Kidney (tissue), 22 donors: ENCODE measurements at places on chromosomes 7 and 10. TPM values are rescaled to one million over a fixed set of nuclear protein-coding genes. Genes with fewer than 3 reads are reported as not detected.

DNA sequence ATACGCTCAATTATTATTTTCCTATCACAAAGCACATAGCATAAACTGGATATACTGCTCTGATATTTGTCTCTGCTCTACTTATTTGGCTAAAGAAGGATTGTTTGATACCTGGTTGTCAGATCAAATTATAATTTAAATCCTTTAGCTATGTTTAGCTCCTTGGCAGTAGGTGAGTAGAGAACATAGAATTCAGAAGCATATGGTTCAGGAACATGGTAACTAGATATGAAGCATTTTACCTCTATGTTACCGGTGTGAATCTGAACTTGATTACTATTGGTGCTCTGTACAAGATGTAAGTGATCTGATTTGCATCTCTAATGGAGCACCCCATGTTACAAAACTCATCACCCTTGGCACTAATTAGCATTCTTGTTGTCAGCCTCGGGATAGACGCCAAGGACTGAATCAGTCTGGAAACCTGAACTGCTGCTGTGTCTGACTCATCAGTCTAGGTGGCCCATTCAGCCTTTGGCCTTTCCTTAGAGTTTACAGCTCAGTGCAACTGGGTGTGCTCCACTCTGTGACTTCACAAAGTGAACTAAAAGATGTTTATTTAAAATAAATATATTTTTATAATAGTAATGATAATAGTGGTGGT, 12.3 kb upstream of the MYPN start:
- H3K27me3 ChIP-seq = no peaks in the 10 kb centered on the region
- H3K4me1 ChIP-seq = no peaks in the 10 kb centered on the region
- H3K4me3 ChIP-seq = no peak overlapping the region

The NUTM2D gene
- total RNA-seq = 9.0 TPM

GRCh38 chr7:99500637-99501009, 542 bp upstream of the ZNF394 start:
- no peak overlapping the region for H3K27ac ChIP-seq
- H3K27me3 ChIP-seq = no peaks in the 10 kb centered on the region
- H3K4me1 ChIP-seq = peaks cover 19% of the 10 kb centered on the region
- H3K36me3 ChIP-seq = no peaks in the 10 kb centered on the region
- H3K4me3 ChIP-seq = peak overlapping the region; percentile 82

The FAM185A gene
- total RNA-seq = 10.4 TPM

The TMEM273 gene
- 16.8 TPM for total RNA-seq

GRCh38 chr10:24947304-24948097, 4.9 kb downstream of the PRTFDC1 start:
- no peak overlapping the region for H3K27ac ChIP-seq
- H3K27me3 ChIP-seq = no peaks in the 10 kb centered on the region
- no peaks in the 10 kb centered on the region for H3K4me1 ChIP-seq
- H3K36me3 ChIP-seq = no peaks in the 10 kb centered on the region
- H3K4me3 ChIP-seq = no peak overlapping the region

GRCh38 chr10:76160446-76161300, 729.2 kb downstream of the LRMDA start:
- no peak overlapping the region for H3K4me3 ChIP-seq
- H3K36me3 ChIP-seq = no peaks in the 10 kb centered on the region
- H3K27ac ChIP-seq = no peak overlapping the region
- DNase-seq = no peak

GRCh38 chr7:114264023-114264422, 150.6 kb upstream of the FOXP2 start:
- no peaks in the 10 kb centered on the region for H3K4me1 ChIP-seq
- H3K36me3 ChIP-seq = no peaks in the 10 kb centered on the region

DNA sequence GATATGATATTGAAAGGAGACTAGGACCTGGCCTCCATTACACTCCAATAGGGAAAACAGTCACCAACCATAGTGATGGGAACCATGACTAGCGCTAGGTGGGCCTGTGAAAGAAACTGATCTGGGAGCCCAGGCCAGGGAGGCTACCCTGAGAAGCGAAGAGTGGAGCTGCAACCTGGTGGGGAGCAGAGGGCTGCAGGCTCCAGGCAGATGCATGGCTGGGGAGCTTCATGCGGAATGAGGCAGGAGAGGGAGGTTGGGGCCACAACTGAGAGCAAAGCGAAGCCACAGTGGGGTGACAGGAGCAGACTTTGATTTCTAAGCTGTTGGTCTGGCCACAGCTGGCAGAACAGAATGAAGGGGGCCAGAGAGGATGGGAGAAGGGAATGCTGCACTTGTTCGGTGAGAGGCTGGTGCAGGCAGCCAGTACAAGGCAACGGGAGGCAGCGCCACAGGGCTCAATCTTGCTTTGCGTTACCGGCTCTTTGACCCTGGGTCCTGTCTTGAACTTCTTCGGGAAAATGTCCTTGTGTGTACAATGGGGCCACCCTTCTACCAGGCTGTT, 88.4 kb downstream of the TACC2 start:
- H3K4me1 ChIP-seq = no peaks in the 10 kb centered on the region
- no peak overlapping the region for H3K4me3 ChIP-seq
- no peak overlapping the region for H3K27ac ChIP-seq
- no peaks in the 10 kb centered on the region for H3K36me3 ChIP-seq
- DNase-seq = no peak

The TRPV6 gene
- 4.4 TPM for total RNA-seq

DNA sequence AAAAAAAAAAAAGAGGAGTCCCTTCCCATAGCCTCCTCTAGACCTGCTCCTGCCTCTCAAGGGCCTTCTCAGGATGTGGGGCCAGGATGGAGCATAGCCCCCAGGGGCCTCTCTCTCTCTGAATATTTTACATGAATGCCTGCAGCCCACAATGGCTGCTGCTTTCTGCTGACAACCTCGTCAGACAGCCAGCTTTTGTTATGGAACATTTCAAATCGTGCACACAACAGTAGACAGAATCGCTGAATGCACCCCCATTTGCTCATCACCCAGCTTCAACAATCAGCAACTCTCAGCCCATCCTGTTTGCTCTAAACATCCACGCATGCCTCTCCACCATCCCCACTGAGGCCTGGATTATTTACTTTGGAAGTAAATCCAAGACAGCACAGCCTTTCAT, 5.4 kb downstream of the PLAC9 start:
- H3K27ac ChIP-seq = no peak overlapping the region
- no peak for DNase-seq
- H3K36me3 ChIP-seq = no peaks in the 10 kb centered on the region
- no peak overlapping the region for H3K4me3 ChIP-seq
- no peaks in the 10 kb centered on the region for H3K4me1 ChIP-seq

- no peaks in the 10 kb centered on the region for H3K4me1 ChIP-seq
- H3K4me3 ChIP-seq = no peak overlapping the region
- H3K27ac ChIP-seq = no peak overlapping the region
- H3K27me3 ChIP-seq = no peaks in the 10 kb centered on the region
- no peaks in the 10 kb centered on the region for H3K36me3 ChIP-seq
Observed at GRCh38 chr10:59098831-59099452, 77.5 kb upstream of the PHYHIPL start.

- H3K27me3 ChIP-seq = no peaks in the 10 kb centered on the region
- peak; percentile 84 for DNase-seq
- H3K36me3 ChIP-seq = no peaks in the 10 kb centered on the region
- H3K4me3 ChIP-seq = no peak overlapping the region
Observed at GRCh38 chr10:44264244-44264643, 120.7 kb downstream of the CXCL12 start.

The TRAPPC14 gene
- 27.1 TPM for total RNA-seq

DNA sequence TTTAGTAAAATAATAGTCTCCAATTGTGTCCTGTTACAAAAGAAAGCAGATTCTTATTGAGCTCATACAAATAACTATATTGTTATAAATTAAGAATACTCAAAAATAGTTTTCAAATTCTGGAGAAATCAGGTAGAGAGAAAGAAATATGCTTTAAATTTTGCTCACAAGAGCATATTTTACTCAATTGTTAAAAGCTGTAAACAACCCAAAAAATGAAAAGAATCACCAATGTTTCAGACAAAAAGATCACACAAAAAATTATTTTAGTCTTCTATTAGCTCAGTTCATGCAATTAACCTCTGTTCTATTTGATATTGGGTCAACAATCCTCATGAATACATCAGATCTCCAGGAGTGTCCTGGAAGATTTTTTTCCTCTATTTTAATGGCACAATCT, 18.6 kb upstream of the TRPV6 start:
- DNase-seq = no peak
- H3K36me3 ChIP-seq = no peaks in the 10 kb centered on the region
- no peaks in the 10 kb centered on the region for H3K4me1 ChIP-seq
- no peaks in the 10 kb centered on the region for H3K27me3 ChIP-seq
- H3K4me3 ChIP-seq = no peak overlapping the region

DNA sequence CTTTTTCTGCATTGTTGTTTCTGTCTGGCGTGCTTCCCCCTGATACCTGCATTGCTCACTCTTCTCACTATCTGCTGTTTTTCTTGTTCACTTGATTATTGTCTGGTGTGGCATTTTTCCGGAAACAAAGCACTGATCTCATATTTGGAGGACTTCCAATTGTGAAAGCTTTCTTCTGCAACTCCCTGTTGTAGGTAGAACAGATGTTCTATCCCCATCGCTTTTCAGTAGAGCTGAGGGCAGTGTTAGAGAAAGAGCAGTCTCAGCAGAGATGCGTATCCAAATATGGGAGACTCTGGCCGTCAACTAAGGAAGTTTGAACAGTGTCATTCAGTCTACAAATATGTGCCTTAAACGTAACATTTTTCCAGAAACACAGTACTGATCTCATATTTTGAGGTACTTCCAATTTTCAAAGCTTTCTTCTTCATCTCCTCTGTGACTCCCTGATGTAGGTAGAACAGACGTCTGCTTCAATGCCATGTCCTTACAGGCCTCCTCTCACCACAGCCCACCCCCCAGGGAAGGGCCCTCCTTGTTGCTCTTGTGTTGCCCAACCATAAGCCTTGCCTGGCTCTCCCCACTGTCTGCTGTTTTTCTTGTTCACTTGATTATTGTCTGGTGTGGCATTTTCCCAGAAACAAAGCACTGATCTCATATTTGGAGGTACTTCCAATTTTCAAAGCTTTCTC, 27.1 kb upstream of the GJD4 start:
- H3K27me3 ChIP-seq = no peaks in the 10 kb centered on the region
- peaks cover 2% of the 10 kb centered on the region for H3K36me3 ChIP-seq
- H3K4me1 ChIP-seq = no peaks in the 10 kb centered on the region
- H3K4me3 ChIP-seq = no peak overlapping the region

GRCh38 chr7:111239437-111239836, 148.5 kb downstream of the LRRN3 start:
- DNase-seq = no peak
- no peaks in the 10 kb centered on the region for H3K36me3 ChIP-seq
- H3K27me3 ChIP-seq = no peaks in the 10 kb centered on the region
- no peak overlapping the region for H3K4me3 ChIP-seq
- no peaks in the 10 kb centered on the region for H3K4me1 ChIP-seq

The CDCA7L gene
- total RNA-seq = 10.1 TPM

GRCh38 chr10:31098046-31098445, 66.4 kb upstream of the ZNF438 start:
- DNase-seq = no peak
- no peaks in the 10 kb centered on the region for H3K27me3 ChIP-seq
- no peaks in the 10 kb centered on the region for H3K36me3 ChIP-seq

- no peaks in the 10 kb centered on the region for H3K4me1 ChIP-seq
- no peaks in the 10 kb centered on the region for H3K27me3 ChIP-seq
- DNase-seq = no peak
- H3K27ac ChIP-seq = no peak overlapping the region
- no peak overlapping the region for H3K4me3 ChIP-seq
Observed at GRCh38 chr10:62719061-62719460, 85.5 kb upstream of the ADO start.

DNA sequence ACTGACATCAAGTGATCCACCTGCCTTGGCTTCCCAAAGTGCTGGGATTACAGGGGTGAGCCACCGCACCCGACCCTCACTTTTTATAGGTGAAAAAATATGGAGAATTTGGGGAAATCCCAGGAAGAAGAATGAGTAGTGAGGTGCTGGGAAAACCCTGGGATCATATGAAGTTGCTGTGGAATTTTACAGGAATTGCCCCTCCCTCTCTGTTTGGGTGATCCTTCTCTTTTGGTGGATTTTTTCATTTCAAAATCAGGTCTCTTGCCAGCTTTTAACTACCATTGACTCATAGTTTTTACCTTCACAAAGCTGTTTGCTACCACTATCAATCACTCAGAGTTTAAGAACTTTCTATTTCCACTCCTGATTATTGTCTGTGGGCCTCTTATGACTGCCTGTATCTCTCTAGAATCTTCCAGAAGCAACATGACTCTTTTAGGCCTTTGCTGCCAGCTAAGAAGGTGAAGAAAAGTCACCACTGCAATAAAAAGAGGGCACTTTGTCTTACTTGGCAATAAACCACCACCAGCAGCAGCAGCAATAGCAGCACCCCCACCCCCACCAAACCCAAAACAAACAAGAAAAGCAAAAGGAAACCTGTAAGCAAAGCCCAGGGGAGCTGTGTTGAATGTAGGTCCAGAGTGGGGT, 4.0 kb upstream of the GIMAP8 start:
- no peak overlapping the region for H3K27ac ChIP-seq
- H3K36me3 ChIP-seq = no peaks in the 10 kb centered on the region
- no peak overlapping the region for H3K4me3 ChIP-seq
- peak; percentile 38 for DNase-seq

- peak overlapping the region; percentile 80 for H3K27ac ChIP-seq
- H3K27me3 ChIP-seq = no peaks in the 10 kb centered on the region
- peak overlapping the region; percentile 54 for H3K4me3 ChIP-seq
- peaks cover 8% of the 10 kb centered on the region for H3K4me1 ChIP-seq
- DNase-seq = peak; percentile 54
Observed at GRCh38 chr7:27183682-27184336, 1.2 kb downstream of the HOXA11 start.

GRCh38 chr10:78868048-78868447, 200.7 kb upstream of the ZMIZ1 start:
- no peaks in the 10 kb centered on the region for H3K27me3 ChIP-seq
- DNase-seq = no peak
- H3K4me3 ChIP-seq = no peak overlapping the region

The NUTM2A gene
- 1.5 TPM for total RNA-seq

The OLAH gene
- total RNA-seq = 0.50 TPM

GRCh38 chr7:29189743-29190201, 4.8 kb upstream of the CHN2 start:
- H3K36me3 ChIP-seq = no peaks in the 10 kb centered on the region
- H3K4me3 ChIP-seq = no peak overlapping the region
- no peak overlapping the region for H3K27ac ChIP-seq

The MRLN gene
- total RNA-seq = not detected

GRCh38 chr7:129835569-129835968, 117.2 kb downstream of the UBE2H start:
- no peak overlapping the region for H3K4me3 ChIP-seq

GRCh38 chr10:70456164-70456563, 14.7 kb upstream of the NODAL start:
- no peak for DNase-seq
- peaks cover 2% of the 10 kb centered on the region for H3K27me3 ChIP-seq
- no peak overlapping the region for H3K27ac ChIP-seq
- no peaks in the 10 kb centered on the region for H3K4me1 ChIP-seq

GRCh38 chr10:77756319-77757232, 119.0 kb upstream of the KCNMA1 start:
- H3K27me3 ChIP-seq = no peaks in the 10 kb centered on the region
- H3K27ac ChIP-seq = no peak overlapping the region
- DNase-seq = peak; percentile 81
- no peaks in the 10 kb centered on the region for H3K36me3 ChIP-seq

The ZNF25 gene
- 10.8 TPM for total RNA-seq

- H3K27me3 ChIP-seq = no peaks in the 10 kb centered on the region
- DNase-seq = no peak
- no peak overlapping the region for H3K4me3 ChIP-seq
- no peak overlapping the region for H3K27ac ChIP-seq
- no peaks in the 10 kb centered on the region for H3K4me1 ChIP-seq
- peaks cover 2% of the 10 kb centered on the region for H3K36me3 ChIP-seq
Observed at GRCh38 chr7:79458796-79459195, 5.3 kb upstream of the MAGI2 start.

The FZD8 gene
- total RNA-seq = 18.8 TPM

The ZNRF2 gene
- 32.2 TPM for total RNA-seq
